ENCODE measurements at places on chromosomes 1 and 21.

GRCh38 chr1:10736634-10737586 is 59.5 kb downstream of the CASZ1 start:
- DNase-seq, result no peak

DNA sequence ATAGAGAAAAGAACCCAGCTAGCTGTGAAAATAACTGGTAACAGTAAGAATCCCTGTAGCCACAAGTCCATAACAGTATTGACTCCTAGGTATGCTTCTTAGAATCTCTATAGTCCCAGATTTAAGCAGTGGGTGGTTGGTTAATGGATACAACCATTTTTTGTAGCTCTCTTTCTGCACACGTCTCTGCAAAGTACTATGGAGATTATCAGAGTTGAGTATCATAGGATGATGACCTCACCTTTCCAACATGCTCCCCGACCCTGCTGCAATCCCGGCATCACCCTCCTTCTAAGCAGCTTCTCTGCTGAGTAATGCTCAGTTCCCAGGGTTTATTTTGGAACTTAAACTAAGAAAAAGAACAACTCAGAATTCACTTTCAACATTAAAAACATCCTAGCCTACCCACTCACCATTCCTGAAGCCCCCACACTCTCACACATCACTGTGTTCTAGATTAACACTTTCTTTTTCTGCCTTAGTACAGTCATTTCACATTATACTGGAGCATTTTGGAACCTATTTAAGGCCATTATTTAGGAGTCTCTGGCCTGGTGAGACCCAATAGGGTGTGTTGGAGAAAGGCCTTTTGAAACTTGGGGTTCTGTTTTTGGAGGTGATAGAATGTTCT is 2.7 kb downstream of the MLLT11 start:
- no peak for DNase-seq

- DNase-seq, result no peak
Observed at GRCh38 chr1:48841461-48841860, 64.8 kb upstream of the BEND5 start.

DNA sequence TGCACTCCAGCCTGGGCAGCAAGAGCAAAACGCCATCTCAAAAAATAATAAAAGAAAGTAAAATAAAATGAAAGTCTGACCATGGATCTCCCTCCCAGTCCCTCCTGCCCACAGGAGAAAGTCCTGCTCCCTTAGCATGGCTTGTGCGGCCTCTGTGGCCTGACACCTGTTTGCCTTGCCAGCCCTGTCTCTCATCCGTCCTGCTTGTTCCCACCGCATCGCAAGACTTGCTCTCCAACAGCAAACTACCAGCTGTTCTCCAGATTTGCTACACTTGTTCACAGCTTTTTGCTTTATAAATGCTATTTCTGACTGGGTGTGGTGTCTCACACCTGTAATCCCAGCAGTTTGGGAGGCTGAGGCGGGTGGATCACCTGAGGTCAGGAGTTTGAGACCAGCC is 2.7 kb downstream of the ETV3L start:
- DNase-seq, result no peak

DNA sequence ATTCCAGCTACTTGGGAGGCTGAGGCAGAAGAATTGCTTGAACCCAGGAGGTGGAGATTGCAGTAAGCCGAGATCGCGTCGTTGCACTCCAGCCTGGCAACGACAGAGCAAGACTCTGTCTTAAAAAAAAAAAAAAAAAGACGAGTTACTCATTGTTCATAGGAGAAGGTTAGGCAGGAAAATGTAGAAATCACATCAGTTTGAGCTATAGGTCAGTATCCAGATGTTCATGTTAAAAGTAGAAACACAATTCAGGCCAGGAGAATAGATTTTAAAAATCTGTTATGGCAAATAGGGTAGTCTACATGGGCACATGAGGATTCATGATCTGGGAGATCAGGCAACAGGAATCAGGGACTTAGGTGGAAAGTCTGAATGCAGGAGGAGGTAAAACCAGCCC is 57.7 kb downstream of the SELENOF start:
- no peak for DNase-seq

GRCh38 chr1:24074817-24075589 is 36.9 kb downstream of the MYOM3 start:
- DNase-seq, result no peak

DNA sequence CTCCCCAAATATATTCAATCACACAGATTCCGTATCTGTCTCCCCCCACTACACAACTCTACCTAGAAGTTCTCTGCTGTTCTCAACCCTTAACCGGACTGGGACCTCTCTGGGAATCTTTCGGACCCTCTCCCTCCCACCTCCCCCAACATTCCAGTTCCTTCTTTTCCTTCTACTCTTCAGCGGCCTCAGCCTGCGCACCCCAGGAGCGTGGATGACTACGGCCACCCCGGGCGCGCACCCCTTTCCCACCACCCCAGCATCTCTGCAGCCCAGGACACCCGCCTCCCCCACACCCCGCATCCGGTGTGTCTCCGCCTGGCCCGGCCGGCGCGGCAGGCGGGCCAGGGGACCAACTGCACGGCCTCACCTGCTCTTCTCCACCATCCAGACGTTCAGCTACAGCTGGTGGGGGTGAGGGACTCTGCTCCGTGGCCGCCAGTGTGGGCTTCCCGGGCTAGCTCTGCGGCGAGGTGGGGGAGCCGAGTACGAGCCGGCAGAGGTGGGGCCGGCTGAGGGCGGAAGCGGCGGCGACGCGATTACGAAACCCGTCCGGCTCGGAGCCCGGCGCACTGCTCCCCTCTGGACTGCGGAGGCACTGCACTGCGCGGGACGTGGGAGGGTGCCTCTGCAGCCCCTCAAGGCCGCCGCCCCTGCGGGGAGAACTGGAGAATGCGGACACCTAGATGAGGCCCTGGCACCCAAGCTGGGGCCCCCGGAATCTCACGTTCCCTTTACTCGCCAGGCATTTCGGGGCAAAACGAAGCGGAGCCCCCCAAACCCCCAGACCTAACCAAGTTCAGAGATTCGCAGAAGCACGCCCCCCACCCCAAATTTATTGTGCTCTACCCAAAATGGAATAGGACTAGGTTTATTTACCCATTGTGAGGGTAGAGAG is at the start of gene CDC42SE1:
TSS of gene CDC42SE1 (minus strand) at position 514 of the 898 bp plus-strand sequence. CDS start 3,892 bp downstream, outside the sequence.
- DNase-seq, result peak; percentile 81

DNA sequence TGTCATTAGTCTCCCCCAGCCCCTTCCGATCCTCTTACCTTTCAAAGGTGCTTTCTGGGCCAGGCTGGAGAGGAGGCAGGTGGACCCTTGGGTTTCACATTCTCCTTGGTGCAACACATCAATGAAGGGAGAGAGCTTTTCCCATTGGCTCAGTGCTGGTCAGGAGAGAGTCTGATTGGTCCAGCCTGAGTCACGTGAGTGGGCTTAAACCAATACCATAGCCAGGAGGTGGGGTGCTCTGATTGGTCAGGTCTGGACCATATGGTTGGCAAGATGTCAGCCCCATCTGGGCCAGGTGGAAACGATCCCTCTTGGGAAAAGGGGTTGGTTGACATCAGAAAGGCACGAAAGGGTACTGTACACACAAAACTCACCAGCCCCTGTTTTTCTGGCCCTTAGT is 44.8 kb upstream of the ABCG1 start:
- no peak for DNase-seq

- DNase-seq, result no peak
Observed at GRCh38 chr1:10583641-10584040, 108.9 kb downstream of the PEX14 start.

GRCh38 chr1:25356848-25357247 is 18.7 kb downstream of the TMEM50A start:
- no peak for DNase-seq

- no peak for DNase-seq
Observed at GRCh38 chr1:101175886-101176285, 60.9 kb upstream of the S1PR1 start.

GRCh38 chr1:111436726-111437125 is 9.2 kb upstream of the OVGP1 start:
- no peak for DNase-seq

DNA sequence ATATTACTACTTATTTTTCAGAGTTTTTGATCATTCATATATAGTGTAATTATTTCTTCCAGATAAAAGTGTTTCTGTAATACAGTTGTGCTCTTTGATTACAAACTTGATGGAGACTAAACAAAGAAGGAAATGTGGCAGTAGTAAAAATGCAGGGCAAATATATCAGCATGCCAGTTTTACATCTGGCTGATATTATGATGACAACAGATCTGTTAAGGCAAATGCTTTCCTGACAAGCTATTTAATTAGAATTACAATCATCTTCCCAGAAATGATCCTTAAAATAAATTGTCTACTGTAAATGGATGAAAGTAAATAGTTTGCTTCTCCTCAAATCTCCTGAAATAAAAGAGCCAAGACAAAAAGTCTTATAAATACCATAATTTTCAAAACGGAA is 1659.8 kb downstream of the BRINP3 start:
- DNase-seq, result no peak

DNA sequence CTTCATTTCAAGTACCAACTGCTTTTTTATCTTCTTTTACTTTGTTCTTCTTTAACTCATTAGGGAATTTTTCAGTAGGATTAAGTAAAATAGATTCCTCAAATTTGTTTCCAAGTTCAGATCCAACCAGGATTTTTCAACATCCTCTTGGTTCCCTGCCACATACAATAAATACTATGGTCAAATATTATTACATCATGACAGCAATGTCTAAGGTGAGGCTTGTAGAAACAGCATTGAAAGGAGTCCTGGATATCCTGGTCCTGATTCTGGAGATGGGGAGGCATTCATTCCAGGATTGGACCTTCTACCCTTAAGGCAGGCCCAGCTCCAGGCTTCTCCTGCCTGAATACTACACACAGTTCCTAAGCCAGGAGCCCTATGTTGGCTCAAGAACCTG is 80.2 kb upstream of the F3 start:
- no peak for DNase-seq

GRCh38 chr21:25494804-25495203 is 112.5 kb downstream of the MRPL39 start:
- no peak for DNase-seq

- DNase-seq, result no peak
Observed at GRCh38 chr1:25795211-25795610, 4.8 kb upstream of the SELENON start.

- DNase-seq, result peak; percentile 22
Observed at GRCh38 chr1:161725908-161726472, 4.6 kb downstream of the FCRLB start.

GRCh38 chr1:46606255-46606965 is 2.3 kb upstream of the MKNK1 start:
- no peak for DNase-seq

DNA sequence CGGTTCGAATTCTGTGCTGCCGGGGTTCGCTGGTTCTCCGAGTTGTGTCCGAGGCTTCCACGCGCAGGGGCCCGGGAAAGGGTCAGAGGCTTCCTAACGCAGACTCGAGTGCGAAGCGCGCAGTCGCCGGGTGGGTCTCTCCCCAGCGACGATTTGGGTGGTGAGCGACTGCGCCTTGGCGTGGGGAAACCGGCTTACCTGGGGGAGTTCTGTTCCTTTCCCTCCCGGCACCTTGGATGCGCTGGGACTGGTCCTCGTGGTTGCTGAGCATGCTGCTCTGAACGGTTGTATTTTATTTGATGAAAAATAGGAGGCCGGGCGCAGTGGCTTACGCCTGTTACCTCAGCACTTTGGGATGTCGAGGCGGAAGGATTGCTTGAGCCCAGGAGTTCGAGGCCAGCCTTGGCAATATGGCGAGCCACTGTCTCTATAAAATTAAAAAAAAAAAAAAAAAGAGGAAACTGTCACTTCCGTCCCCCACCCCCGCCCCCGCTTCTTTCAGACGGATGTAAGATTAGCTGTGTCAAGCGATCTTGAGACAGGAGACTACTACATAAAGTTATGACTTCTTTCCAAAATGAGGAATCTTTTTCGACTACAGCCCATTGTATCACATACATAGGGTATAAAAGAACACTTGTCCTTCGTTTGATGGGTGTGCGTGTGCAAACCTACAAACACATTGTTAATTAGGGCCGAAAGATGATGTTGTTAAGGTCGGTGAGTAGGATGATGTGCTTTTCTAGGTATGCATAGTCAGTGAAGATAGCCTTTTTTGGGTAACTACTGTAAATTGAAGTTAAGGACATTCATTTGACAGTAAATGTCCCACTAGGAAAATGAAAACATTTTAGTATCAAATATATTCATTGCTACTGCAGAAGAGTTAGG is at the start of gene CCDC18:
TSS of gene CCDC18 (plus strand) at position 2 of the 891 bp plus-strand sequence. CDS start 2,638 bp downstream, outside the sequence.
- no peak for DNase-seq

DNA sequence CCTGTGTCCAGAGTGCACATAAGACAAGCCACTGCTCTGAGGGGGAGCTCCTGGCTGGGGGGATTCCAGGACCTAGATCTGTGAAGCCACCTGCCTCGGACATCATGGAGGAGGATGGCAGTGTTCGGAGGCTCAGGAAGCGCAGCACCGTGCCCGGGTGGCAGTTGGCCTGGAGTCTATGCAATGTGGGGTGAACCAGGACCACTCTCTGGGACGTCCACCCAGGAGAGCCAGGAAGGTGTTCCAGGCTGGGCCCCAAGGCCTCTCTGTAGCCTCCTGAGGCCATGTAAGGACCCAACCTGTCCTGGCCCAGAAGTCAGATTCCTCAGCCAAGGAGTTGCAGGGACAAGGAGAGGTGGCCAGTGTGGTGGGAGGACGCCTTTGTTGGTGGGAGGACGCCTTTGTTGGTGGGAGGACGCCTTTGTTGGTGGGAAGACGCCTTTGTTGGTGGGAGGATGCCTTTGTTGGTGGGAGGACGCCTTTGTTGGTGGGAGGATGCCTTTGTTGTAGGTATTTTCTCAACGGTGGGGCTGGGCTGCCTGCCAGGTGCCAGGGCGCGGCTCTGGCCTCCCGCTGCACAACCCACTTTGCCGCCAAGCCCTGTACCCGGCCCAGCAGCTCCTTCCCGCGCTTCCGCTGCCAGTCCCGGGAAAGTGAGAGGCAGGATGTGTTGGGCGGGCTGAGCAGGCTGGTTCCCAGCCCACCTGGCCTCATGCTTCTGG is 30.6 kb upstream of the BMP8B start:
- DNase-seq, result no peak

DNA sequence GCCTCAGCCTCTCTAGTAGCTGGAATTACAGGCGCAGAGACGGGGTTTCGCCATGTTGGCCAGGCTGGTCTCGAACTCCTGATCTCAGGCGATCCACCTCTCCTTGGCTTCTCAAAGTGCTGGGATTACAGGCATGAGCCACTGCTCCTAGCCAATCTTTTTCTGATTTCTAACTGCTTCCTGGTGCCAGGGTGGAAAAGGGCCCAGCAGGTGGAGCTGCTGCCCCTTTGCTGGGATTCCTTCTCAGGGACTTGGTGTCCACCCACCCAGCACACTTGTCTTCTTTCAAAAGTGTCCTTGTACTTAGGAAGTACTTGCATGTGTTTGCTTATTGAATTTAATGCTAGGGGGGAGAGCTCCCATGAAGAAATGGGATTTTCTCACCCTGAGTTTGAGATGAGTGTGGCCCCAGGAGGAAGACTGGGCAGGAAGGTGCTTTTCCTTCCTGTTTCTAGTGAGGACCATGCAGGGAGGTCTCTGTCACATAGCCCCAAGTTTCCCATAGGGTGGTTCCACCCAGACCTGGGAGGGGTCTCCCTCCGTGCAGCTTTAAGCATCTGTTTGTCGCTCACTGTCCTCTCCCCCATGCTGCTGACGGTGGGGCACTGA is 14.2 kb downstream of the UTP11 start:
- no peak for DNase-seq

- no peak for DNase-seq
Observed at GRCh38 chr1:216186816-216187215, 236.4 kb downstream of the USH2A start.

- no peak for DNase-seq
Observed at GRCh38 chr1:212124690-212125582, 89.4 kb downstream of the DTL start.
